ENCODE measurements at places on chromosomes 1 and 21. TPM values are rescaled to one million over a fixed set of nuclear protein-coding genes. Genes with fewer than 3 reads are reported as not detected.
A peak's percentile ranks its signal among the peaks of the same experiment; 100 is the strongest.

GRCh38 chr1:204275695-204276370 is 62.0 kb upstream of the GOLT1A start:
- no peak for DNase-seq

GRCh38 chr1:169867012-169867675 is 26.6 kb downstream of the SCYL3 start:
- no peak for DNase-seq

MIGA1 gene
- total RNA-seq, result 5.7 TPM

DNA sequence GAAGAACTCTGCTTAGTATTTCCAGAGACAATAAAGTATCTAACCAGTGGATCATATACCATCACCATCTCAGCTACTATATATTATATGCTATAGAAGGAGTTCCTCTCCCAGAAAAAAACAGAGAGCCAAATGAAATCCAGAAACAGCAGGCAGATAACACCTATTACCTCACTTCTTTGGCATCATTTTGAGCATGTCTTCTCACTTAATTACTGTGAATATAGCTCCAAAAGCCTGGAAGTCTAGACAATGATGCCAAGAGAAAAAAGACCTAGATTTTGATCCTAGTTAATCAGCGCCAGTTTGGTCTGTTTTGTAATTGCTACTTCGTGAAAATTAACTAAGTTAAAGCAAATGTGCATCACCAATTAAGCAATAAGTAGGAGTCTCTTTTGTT is 131.3 kb downstream of the EIF4G3 start:
- DNase-seq, result no peak

DNA sequence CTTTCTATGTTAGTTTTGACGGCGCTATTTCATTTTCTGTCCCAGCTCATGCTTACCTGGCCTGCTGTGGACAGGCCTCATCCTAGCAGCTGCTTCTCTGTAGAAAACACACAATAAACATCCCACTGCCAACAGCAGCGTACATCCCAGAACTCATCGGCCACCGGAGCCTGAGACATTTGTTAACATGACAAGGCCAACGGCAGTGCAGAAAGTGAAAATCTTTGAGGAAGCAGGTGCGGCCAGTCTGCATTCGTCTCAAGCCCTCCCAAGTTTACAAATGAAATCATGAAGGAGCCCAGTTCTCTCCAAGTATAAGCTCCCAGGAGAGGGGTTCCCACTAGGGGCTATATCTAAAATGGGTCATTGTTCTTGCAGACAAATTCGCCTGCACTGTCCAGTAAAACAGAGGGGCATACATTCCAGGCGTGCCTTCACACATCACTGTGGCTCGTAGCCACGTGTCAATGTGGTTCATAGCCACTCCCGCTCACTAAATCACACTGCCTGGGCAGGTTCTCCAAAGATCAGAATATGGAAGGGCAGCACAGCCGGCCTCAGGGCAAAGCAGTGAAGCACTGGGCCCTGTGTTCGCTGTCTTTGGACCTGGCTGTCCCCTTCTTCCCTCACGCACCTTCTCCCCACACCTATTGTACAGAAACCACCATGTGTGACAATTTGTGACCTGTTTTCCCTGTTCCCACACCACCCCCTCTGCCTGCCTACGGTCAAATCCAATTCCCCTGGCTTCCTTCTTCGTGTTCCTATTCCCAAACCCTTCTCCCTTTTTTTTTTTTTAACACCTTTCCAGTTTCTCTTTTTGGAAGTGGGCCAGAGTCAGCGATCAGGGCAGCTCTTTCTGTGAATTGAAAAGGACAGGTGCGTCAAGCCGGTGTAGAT is 27.0 kb upstream of the ABCG1 start:
- DNase-seq, result no peak

GRCh38 chr1:11648732-11649158 is 5.5 kb downstream of the FBXO2 start:
- DNase-seq, result no peak

SHISA4 gene
- total RNA-seq, result 56.1 TPM

RNPC3 gene
- 2.3 TPM for total RNA-seq

RAB7B gene
- 3.8 TPM for total RNA-seq

GRCh38 chr1:5053744-5054143 is 399.3 kb downstream of the AJAP1 start:
- no peak for DNase-seq

DNA sequence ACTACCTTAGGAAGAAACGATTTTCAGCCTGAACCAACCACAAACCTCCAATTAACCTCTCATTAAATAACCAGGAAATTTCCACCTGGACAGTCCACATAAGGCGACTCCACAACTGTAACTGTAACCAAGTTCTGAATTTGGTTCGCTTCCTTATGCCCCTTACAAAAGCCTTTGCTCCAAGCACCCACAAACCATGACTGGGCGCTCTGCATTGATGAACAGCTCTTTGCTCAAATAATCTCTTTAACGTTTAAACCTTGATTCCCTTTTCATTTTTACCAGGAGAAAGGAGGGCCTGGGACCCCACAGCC is 38.2 kb upstream of the ZNF124 start:
- no peak for DNase-seq

DNA sequence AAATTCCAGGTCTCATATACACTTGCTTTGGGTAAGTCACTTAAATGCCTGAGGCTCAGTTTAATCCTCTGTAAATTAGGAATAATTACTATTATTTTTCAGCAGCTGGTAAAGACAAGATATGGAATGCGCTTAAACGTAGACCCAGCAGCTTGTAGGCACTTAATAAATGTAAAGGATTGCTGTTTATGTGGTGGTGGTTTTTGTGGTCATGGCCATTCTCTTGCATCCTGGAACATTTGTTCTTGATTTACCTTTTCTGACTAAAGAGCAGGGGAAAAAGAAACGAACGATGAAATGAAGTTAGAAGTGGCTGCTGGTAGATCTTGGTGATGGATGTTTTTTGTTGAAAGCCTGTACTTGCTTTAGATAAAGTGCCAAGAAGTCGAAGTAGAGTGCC is 195.0 kb upstream of the FOXD3 start:
- peak; percentile 76 for DNase-seq

DNA sequence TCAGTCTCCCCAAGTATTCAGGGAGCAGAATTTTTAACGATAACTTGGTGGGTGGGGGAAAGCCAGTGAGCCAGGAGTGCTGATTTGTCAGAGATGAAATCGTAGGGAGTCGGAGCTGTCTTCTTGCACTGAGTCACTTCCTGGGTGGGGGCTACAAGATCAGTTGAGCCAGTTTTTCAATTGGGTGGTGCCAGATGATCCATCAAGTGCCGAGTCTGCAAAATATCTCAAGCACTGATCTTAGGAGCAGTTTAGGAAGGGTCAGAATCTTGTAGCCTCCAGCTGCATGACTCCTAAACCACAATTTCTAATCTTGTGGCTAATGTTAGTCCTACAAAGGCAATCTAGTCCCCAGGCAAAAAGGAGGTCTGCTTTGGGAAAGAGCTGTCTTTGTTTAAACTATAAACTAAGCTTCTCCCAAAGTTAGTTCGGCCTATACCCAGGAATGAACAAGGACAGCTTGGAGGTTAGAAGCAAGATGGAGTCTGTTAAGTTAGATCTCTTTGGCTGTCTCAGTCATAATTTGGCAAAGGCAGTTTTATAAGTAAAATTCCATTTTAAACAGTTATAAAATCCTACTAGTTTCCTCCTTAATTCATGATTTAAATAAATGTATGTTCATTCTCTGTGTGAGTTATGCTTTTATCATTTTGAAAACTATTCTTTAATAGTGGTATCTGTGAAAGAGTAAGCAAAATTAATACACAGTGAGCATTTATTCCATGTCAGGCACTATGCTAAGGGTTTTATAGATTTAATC is 51.7 kb downstream of the SLC16A1 start:
- DNase-seq, result peak; percentile 29

DNA sequence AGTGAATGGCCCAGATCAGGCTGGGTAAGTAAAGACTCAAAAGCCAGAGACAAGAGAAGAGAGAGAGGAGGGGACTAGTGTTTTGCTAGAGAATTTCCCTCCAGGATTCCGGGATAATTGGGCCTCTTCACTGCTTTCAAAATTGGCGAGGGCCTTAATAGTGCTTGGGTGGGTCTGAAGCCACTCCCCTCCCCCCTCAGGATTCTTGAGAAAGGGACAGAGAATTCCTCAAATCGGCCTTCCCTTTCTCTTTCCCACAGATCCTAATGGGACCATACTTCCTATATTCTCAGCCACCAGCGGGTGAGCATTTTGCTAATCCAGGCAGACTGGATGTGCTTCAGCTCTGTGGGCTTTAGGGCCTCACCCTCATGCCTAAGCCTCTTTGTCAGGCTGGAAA is 11.9 kb downstream of the SFN start:
- DNase-seq, result no peak

LCE6A gene
- not detected for total RNA-seq

LRRC71 gene
- not detected for total RNA-seq

ITGB2 gene
- 1.9 TPM for total RNA-seq

DNA sequence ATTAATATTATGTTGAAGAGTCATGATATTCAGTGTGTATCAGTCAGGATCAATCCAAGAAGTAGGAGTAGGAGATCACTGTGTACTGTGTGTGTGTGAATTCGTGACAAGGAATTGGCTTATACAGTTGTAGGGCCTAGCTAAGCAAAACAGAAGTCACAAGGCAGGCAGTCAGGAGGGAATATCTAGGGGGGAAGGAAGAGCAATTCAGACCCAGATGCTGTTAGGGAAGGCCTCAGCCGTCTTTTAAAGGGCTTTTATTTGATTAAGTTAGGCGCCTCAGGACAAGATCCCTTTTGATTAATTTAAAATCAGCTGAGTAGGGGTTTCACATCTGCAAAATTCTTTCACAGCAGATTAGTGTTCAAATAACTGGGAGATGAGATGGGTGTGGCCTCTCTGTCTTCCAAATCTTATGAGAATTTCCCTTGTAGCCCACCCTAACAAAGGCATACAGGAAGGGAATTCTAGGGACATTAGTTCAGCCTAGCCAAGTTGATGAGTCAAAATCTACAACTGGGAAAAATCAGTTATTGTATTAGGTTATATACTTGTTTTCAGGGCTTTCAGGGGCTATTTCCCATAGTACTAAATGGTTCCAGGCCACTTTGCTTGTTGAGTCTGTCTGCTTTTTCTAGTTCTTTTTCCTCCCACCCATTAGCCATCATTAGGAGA is 47.4 kb downstream of the ALG6 start:
- no peak for DNase-seq

- DNase-seq, result no peak
Observed at GRCh38 chr21:34962586-34963222, 86.4 kb downstream of the RUNX1 start.

GRCh38 chr1:92749024-92749634 is 35.8 kb downstream of the EVI5 start:
- peak; percentile 46 for DNase-seq

FAM167B gene
- total RNA-seq, result 0.56 TPM

PDC gene
- total RNA-seq, result not detected

DNA sequence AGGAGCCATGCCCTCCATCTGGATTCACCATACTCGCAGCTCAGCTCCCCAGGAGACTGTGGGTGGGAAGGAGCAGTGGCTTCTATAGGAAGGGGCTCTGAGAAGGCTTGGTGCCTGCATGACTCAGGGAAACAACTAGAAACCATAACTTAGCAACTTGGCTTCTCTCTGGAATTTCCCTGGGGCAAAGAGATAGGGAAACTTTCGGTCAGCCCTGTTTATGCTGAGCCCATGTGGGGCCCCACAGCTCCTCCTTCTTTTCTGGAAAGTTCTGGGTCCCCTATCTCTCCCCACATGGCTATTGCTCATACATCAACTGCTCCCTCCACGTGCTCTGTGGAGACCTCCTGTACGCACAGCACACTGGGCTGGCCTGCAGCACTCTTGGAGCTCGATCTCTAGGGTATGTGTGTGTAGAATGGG is 39.3 kb downstream of the PLEKHA6 start:
- DNase-seq, result peak; percentile 59

FCGR1A gene
- total RNA-seq, result not detected

GRCh38 chr1:29120947-29121485 is 2.7 kb downstream of the TMEM200B start:
- no peak for DNase-seq

DSCAM gene
- total RNA-seq, result 0.02 TPM

GRCh38 chr1:117235863-117236465 is 25.2 kb upstream of the VTCN1 start:
- DNase-seq, result no peak

RNU1-2 gene
- total RNA-seq, result not detected

DNA sequence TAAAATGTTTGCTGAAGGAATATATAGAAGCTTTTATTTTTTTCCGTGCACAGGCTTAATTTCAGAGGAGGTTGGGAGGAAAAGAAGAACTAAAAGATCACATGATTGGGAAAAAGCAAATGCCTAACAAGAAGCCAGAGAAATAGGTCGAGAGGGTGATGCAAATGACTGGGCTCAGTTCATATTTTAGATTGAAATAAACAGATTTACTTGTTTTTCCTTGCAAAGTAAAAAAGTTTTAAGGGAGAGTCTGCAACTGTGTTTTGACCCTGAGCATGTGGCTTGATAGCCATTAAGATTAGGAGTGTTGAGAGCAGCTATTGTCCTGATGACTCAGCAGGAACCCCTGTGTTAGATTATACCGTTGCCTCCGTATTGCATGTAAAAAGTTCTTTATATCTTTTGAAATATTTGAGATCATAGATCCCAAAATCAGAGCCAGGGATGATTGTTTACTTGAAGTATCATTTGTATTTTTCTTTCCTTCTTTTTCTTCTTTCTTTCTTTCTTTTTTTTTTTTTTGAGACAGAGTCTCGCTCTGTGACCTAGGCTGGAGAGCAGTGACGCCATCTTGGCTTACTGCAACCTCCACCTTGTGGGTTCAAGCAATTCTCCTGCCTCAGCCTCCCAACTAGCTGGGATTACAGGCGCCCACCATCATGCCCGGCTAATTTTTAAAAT is 20.2 kb downstream of the CLIC4 start:
- DNase-seq, result peak; percentile 45

GRCh38 chr1:223783676-223784075 is 62.1 kb downstream of the TP53BP2 start:
- no peak for DNase-seq

Data from H4 (cell line).